ENCODE measurements at places on chromosomes 3 and 15. TPM values are rescaled to one million over a fixed set of nuclear protein-coding genes. Genes with fewer than 3 reads are reported as not detected.

The THBS1 gene
- total RNA-seq: 2,576 TPM

The ARHGEF26 gene
- total RNA-seq: 26.9 TPM

The CD96 gene
- total RNA-seq: 4.1 TPM

The TF gene
- total RNA-seq: 27.3 TPM

The GOLGA6D gene
- total RNA-seq: not detected

The HCN4 gene
- total RNA-seq: not detected

The SLC15A2 gene
- total RNA-seq: 2.2 TPM

The ADAMTS7 gene
- 7.8 TPM for total RNA-seq

The TRH gene
- not detected for total RNA-seq

DNA sequence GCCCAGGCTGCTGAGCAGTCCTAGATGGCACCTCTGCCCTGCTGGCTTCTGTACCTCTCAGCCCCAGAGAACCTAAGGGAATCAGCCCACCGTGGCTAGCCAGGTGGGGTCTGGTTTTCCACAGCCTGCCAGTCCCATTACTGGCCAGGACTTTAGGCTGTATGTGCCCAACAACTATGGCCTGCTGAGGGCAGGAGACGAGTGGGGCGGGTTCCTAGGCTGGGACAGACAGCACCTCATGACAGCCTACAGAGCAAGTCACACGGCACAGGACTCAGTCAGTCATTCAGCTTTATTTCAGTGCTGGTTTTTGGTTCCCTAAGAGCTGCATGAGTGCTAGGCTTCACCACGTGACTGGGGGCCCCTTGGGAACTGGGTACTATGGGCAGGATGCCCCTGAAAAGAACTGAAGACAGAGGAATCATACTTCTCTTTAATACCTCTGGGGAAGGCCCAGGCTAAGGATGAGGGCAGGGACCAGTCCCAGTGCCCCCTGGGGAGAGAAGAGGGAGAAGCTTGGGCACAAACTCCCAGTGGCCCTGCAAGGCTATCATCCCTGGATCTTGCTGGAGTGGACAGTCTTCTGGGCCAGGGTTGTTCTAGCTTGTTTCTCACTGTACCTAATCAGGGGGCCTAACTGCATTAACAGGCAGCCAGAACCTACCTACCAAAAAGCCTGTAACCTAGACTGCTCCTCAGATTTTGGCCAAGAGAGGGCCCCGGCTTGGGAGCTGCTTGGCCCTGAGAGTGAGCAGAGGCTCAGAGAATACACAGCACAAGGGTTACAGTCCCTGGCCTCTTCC, 14.8 kb downstream of the CLK3 start:
- DNase-seq: no peak

- DNase-seq: no peak
These were observed 40.5 kb downstream of the SH3BP5 start for GRCh38 chr3:15291589-15292541.

GRCh38 chr15:34214135-34214534, 4.2 kb upstream of the KATNBL1 start:
- no peak for DNase-seq

DNA sequence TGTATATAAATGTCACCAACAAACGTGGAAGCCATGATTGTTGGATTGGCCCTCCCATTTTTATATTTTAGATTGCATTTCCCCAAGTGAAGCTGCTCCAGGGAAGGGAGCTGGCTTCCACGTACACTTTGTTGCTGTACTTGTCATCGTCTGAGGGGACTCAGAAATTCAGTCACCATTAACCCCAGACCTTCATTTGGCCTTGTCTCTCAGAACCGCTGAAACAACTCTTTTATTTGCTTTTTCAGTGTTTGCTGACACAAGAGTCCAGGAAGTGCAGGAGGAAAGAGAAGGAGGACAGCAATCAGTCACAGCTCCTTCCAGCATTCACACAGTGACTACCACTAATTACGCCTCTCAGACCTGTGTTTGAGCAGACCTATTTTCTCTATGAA, 276.5 kb downstream of the TBL1XR1 start:
- no peak for DNase-seq

DNA sequence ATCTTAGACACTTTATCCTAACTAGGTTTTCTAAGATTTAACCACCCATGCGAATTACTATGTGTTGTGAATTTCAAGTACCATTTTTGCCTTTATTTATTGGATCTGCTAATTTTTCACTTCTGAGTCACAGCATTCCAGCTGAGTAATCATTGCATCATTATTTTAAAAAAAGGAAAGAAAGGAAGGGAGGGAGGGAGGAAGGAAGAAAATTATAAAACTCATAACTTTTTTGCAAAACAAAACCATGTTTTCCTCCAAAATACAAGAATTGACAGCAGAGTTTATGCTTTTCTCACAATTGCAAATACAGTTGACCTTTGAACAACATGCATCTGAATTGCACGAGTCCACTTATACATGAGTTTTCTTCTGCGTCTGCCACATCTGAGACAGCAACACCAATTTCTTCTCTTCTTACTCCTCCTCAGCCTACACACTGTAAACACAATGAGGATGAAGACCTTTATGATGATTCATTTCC, 651.4 kb upstream of the NECTIN3 start:
- no peak for DNase-seq

DNA sequence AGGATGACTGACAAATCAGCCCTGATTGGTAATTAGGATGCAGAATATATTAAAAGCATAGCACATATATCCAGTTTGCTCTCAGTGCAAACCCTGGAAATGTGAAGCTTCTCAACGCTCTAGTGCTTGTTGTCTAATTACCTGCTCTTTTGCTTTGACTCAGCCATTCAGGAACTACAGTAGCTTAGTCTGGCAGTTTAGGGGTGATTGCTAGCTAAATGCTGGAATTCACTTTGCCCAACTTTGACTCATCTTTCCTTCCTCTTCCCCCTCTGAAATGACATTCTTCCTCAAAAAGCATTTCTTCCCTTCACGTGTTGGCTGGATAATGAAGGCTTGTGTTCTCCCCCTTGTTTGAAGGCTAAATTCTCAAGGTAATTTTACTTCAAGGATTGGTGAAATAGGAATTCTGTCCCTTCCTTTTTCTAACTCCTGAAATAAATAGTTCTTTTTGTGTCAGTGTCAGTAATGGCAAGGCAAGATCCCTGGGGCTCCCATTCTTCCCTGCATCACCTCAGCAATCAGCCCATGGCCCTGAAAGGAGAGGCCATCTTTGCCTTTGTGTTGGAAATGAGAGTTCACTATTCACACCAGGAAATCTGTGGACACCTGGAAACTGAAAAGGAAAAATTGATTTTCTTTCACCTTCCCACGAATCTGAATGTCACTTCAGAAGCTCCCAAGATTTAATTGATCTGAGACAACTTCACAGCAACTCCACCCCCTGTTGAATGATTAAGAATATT, 103.6 kb downstream of the ECT2 start:
- DNase-seq: no peak

DNA sequence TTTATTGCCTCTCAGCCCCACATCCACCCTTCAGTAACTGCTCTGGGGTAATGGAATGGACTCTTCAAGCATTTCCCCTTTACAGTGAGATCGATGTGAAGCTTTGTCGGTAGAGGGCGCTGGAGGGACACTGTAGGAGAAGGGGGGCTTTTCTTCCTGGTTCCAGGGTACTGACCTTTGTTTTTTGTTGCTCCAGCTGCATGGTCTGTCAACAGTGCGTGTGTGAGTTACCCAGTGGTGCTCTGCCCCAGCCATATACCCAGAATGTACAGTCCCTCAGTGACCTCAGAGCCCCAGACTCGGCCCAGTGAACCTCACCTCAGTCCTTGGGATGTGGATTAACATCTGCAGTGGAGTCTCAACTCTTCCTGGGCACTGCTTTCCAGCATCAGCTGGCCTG, 180.3 kb upstream of the TSC22D2 start:
- no peak for DNase-seq

DNA sequence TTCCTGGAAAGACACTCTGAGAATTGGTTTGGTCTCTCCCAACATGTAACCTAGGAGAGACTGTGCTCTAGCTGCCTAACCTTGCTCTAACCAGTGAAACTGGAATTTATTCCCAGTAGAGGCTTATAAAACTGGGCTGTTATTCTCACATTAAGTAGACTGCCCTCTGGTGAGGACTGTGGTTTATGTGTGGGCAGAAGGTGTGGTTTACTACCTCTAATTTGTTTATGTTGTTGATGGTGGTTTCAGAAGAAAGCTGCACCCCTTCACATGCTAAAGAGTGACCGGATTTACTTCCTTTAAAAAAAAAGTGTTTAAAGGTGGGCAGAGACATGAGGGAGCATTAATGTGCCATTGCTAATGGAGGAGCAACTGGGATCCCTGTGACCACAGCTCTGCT, 273.2 kb downstream of the MECOM start:
- DNase-seq: no peak

DNA sequence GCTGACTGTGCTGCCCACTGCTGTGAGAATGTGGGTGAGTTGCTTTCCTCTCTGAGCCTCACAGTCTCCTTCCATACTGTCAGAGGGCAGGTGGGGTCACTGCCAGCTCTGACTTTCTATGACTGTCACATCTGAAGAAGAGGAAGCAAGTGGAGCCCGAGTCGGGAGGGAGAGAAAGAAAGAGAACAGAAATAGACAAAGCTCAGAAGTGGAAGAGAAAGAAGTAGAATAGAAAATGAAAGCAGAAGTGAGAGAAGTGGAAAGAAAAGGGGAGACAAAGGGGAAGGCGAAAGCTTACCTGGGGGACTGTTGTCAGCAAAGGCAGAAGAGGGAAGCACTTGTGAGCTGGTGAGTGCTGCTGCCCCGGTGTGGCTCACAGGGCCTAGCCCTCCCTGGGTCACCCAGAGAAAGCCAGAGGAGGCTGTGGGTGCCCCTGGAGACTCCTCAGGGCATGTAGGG, 57.9 kb downstream of the EPHB1 start:
- DNase-seq: no peak

GRCh38 chr15:68427366-68427765, 4.6 kb downstream of the ITGA11 start:
- no peak for DNase-seq

GRCh38 chr3:149581681-149582370, 76.0 kb downstream of the WWTR1 start:
- no peak for DNase-seq

GRCh38 chr3:178901204-178901603, 170.4 kb downstream of the ZMAT3 start:
- no peak for DNase-seq

GRCh38 chr3:148948913-148949657, 42.3 kb upstream of the GYG1 start:
- no peak for DNase-seq

Measured in omental fat pad (tissue), 4 donors.